ENCODE measurements at places on chromosomes 4 and X.

- DNase-seq: peak; percentile 31
Observed at GRCh38 chr4:20430259-20430941, 178.7 kb downstream of the SLIT2 start.

- DNase-seq: no peak
Observed at GRCh38 chr4:158459085-158459820, 62.4 kb upstream of the RXFP1 start.

- no peak for DNase-seq
Observed at GRCh38 chr4:37002625-37003024, 241.9 kb upstream of the NWD2 start.

DNA sequence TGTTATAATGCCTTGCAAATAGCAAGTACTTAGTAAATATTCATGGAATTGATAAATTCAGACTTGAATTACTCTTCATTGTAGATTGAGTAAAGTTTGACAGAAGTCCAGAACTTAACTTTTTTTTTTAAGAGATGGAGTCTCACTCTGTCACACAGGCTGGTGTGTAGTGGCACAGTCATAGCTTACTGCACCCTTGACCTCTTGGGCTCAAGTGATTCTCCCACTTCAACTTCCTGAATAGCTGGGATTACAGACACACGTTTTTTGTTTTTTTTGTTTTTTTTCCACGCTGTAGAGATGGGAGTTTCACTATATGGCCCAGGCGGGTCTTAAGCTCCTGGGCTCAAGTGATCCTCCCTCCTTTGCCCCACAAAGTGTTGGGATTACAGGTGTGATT lies 32.1 kb downstream of the UBE2K start:
- DNase-seq: peak; percentile 11

GRCh38 chrX:30373951-30374350 lies 64.8 kb upstream of the NR0B1 start:
- DNase-seq: no peak
